ENCODE measurements at places on chromosomes 4 and X. TPM values are rescaled to one million over a fixed set of nuclear protein-coding genes. Genes with fewer than 3 reads are reported as not detected.

GRCh38 chr4:92021203-92021602 is 282.6 kb upstream of the GRID2 start:
- DNase-seq, result no peak

DNA sequence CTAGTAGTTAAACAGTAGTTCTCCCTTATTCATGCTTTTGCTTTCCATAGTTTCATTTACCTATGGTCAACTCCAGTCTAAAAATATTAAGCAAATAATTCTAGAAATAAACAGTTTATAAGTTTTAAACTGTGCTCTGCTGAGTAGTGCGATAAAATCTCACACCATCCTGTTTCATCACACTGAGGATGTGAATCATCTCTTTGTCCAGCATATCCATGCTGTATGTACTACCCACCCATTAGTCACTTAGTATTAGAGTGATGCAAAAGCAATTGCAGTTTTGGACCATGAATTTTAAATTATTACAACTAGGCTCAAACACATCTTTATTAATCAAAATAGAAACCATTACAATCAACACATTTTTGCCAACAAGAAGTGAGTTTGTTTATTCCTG is 187.4 kb downstream of the TEX13C start:
- no peak for DNase-seq

GRCh38 chr4:85407546-85407945 is 67.4 kb upstream of the ARHGAP24 start:
- DNase-seq, result no peak

ETDA gene
- total RNA-seq, result not detected

STPG2 gene
- total RNA-seq, result 0.29 TPM

SSX2 gene
- not detected for total RNA-seq

Measured in osteoblast (primary cell).